NCI-H69 (cell line): ENCODE measurements at places on chromosomes 2 and 18.

DNA sequence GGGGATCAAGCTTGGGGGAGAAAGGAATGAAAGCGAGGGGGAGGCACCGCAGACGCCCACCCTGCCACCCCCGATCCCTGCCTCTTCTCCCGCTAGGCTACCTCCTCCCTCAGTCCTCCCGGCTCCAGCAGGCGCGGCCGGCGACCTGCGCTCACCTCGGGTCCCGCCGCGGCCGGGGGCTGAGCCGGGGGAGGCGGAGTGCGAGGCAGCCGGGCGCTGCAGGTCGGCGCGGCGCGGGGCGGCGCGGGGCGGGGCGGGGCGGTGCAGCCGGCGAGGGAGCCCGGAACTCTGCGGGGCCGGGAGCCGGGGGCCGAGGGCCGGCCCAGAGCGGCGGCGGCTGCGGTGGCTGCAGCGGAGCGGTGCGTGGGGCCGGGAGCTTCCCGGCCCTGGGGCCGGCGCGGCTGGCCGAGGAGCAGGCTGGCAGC, 477 bp downstream of the ACVR1 start:
- DNase-seq, result peak; percentile 69

DNA sequence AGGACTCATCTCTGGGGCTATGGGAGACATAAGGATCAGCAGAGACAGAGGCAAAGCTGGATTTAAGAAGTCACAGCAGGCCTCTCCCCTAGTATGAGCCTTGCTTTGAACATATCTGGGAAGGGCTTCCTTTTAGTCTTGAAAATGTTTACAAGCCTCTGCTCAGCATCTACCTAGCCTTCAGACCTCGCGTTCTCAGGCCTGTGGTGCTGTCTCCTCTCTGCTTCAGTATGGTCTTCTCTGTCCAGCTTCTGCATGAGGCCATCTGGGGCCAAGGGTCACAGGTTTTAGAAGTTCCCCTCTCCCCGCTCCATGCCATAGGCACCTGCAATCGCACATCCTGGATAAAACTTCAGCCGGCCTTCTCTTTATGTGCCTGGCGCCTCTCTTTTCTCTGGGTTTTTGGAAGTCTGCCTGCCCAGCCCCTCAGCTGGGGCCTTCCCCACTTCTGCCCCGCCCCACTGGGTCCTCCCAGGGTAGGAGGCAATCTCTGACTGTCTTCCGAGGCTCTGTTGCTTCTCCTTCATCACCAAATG, 7.1 kb downstream of the ACTG2 start:
- DNase-seq, result no peak

GRCh38 chr2:52340171-52340570, 1308.2 kb upstream of the NRXN1 start:
- DNase-seq, result no peak

- no peak for DNase-seq
Observed at GRCh38 chr2:23399674-23400261, 14.8 kb downstream of the KLHL29 start.

DNA sequence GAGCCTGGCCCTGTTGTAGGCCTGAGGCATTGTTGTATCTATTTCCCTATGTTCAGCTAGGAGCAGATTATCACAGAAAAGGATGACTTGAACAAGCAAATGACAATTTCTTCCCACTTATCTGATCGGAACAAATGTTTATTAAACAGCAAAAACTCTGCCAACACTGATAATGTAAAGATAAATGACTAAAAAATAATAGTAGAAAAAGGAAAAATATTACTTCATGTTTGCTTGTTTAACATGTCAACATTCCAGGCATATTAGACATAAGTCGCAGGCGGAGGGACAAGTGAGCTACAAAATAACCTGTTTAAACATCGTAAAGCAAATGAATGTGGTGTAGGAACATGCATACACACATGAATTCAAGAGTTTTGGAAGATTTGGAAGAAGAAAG, 257.9 kb downstream of the TMX3 start:
- DNase-seq, result no peak

DNA sequence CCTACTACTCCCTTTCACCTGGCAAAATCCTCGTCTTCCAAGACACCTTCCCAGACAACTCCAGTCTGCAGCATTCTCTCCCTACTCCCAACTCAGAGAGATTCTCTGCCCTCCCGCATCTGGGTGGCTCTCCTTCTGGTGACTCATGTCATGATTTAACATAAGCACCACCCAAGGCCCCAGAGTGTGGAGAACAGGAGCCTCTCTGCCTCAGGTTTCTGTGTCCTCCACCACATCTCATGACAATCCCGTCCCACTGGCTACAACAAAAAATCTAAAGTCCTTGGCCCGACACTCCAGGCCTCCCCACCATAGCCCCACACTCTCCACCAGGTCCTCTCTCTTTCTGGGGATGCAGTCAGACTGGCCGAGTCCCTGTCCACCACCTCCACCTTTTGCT, 197.1 kb downstream of the BCL11A start:
- DNase-seq, result no peak

DNA sequence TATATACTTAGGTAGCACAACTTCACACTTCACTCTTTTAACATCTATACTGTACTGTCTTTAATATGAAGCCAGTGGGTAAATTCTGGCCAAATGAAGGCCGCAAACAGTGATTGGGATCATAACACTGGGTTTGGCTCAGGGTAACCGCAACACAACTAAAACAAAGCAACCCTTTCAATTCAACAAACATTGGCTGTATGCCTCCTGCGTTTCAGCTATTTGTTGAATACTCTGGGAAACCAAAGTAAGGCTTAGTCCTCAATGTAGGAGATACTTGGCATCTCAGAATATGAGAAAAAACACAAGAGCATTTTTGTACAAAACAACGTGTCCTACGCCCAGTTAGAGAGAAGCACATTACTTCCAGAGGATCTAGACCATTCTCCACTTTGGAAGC, 693.3 kb upstream of the KLHL29 start:
- no peak for DNase-seq

DNA sequence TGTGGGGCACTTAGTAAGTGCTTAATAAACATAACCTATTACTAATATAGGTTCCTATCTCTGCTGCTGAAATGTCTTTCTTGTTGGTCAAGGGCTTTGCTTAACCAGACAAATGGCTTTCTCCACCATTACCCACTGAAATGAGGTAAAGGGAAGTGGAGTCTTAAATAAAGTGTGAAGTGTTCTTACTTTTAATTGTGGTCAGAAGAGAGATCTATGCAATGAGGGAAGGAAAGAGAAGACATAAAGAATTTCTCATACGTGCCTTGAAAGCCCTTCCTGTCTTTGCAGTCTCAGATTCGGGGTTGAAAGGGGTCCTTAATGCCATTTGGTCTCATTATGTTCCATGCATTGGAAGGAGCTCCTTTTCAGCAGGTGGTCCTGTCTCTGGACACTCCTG, 6.9 kb upstream of the CXCR4 start:
- no peak for DNase-seq

- DNase-seq, result no peak
Observed at GRCh38 chr18:10370716-10371115, 83.7 kb upstream of the APCDD1 start.

- DNase-seq, result peak; percentile 73
Observed at GRCh38 chr2:190382851-190383250, 25.3 kb upstream of the MFSD6 start.

DNA sequence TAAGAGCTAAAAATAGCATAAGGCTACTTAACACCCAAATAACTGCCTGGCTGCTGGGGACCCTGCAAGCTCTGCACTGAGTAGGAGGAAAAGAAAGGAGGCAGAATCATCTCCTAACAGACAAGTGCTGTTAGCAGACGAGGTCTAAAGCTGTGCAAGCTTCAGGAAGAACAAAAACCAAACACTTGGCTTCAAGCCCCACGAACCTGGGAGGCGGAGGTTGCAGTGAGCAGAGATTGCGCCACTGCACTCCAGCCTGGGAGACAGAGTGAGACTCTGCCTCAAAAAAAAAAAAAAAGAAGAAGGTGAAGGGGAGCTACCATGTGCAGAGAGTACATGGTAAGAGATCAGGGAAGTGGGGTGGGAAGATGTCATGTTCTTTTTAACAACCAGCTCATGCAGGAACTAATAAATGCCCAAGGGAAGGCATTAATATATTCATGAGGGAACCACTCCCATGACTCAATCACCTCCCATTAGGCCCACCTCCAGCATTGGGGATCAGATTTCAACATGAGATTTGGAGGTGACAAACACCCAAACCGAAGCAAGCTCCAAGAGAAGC, 28.8 kb upstream of the INO80C start:
- DNase-seq, result peak; percentile 45

DNA sequence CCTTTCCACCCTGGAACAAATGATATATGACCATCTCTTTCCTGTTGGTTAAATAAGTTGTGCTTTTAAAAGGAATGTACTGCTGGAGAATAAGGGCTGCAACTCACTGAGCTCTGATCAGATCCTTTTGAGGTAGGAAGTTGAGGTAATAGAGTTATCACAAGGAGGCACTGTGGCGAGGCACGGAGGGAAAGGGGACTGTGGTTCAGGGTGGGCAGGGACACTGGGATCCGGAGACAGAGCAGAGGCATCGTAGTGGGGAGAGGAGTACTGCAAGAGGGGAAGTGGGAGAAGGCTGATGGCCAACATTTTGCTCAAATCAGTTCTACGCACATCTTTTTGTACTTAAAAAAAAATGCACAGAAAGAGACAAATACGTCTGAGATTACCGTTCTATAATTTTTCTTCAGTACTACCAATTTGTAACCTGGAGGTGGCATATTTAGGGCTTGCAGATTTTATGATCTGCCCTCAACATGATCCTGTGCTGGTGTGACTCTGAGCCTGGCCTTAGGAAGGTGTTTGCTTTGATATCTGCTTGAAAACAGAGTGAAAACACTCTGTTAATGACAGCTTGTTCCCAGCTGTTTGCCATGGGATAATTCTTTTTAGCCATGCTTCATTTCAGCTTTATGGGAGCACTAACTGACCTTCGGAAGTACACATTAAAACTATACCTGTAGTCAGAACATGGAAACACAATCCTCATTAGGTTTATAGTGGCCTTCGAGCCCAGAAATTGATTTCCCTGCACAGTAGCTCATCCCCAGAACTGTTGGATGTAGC, 168.1 kb downstream of the KCNE4 start:
- DNase-seq, result peak; percentile 20

- no peak for DNase-seq
Observed at GRCh38 chr2:75246441-75247167, 47.3 kb upstream of the TACR1 start.
